Coronary artery (tissue), 2 donors: ENCODE measurements at places on chromosomes 3 and 15.
A peak's percentile ranks its signal among the peaks of the same experiment; 100 is the strongest.

- DNase-seq: no peak
Observed at GRCh38 chr15:59632714-59633113, 21.1 kb downstream of the GCNT3 start.

GRCh38 chr15:80619680-80620079 lies 75.4 kb upstream of the ABHD17C start:
- DNase-seq: no peak

GRCh38 chr15:88108991-88109390 lies 147.5 kb downstream of the NTRK3 start:
- no peak for DNase-seq

DNA sequence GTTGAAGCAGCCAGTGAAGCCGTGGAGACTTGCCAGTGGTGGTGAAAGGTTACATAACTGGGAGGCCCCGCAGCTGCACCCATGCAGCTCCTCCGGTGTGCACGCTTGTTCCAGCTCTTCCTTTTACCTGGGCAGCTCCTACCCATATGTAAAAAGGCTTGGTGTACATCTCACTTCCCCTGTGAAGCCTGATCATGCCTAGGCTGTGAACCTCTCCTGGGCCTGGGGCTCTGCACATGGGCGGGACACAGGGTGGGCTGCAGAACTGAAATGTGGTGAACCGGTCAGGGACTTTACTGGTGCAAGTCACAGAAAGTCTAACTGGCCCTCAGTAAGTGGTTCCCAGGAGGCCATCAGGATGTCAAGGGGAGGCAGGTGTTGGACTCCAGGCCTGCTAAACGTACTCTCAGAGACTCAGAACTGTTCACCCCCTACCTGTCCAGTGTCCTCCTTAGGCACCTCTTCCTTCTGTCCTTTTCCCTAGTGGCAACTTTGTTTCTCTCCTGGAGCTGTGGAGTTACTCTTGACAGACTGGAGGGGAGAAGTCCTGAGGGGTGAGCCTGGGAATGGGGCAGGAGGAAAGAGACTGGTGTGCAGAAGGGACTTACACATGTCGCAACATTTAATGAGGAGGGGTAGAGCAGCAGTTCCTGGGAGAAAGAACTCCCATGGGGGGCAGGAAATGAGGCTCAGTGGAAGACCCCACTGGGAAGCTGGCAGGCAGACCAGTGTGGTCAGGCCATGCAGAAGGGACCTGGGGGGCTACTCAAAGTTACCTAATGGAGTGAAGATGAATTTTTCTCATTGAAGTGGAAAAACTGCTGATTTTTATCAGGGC lies 148.1 kb downstream of the EEFSEC start:
- DNase-seq: peak; percentile 47
